ENCODE measurements at places on chromosomes 7 and 10. TPM values are rescaled to one million over a fixed set of nuclear protein-coding genes. Genes with fewer than 3 reads are reported as not detected.

The LRGUK gene
- 2.2 TPM for total RNA-seq

DNA sequence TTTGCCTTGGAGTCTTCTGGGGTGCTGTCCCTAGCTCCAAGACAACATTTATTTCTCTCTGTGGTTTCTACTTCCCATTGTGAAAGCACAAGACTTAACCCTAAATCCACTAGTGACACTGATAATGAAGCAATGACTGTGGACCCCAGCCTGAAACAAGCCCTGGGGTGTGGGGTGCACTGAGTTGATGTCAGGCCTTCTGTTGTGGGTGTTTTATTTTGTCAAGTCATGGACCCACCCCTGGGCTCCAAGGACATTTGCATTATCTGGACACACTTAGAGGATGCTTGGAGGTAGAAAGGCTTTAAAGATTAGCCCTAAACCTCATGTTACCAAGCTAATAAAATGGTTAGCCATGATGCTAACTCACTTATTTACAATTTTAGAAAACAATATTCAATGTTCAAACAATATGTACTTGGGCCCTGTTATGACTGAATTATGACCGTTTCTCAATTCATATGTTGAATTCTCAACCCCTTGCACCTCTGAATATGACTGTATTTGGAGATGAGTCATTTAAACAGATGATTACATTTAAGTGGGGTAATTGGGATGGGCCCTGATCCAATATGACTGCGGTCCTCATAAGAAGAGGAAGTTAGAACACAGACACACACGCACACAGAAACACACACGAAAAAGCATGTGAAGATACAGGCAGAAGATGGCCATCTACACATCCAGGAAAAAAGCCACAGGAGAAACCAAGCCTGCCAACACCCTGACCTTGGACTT lies 137.2 kb upstream of the IGFBP3 start:
- no peak for DNase-seq

DNA sequence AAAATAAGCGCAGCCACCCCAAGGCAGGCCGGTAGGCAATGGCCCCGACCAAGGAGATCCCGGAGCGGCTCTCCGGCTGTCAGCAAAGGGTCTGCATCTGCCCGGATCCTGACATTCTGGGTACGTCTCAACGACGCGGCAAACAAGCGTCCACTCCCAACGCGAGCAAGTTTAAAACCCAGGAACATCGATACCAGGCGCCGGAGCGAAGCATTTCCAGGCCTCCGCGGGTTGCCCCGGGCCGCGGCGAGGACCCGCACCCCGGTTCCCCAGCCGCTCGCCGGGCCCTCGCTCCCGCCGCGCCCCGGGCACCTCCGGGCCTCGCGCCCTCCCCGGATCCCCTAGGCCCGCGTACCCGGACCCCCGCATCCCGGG lies 453 bp downstream of the URGCP start:
- DNase-seq = peak; percentile 47

- DNase-seq = no peak
Observed at GRCh38 chr10:127556916-127557315, 7.8 kb downstream of the NPS start.

- DNase-seq = no peak
Observed at GRCh38 chr7:55163733-55164132, 144.9 kb downstream of the EGFR start.

DNA sequence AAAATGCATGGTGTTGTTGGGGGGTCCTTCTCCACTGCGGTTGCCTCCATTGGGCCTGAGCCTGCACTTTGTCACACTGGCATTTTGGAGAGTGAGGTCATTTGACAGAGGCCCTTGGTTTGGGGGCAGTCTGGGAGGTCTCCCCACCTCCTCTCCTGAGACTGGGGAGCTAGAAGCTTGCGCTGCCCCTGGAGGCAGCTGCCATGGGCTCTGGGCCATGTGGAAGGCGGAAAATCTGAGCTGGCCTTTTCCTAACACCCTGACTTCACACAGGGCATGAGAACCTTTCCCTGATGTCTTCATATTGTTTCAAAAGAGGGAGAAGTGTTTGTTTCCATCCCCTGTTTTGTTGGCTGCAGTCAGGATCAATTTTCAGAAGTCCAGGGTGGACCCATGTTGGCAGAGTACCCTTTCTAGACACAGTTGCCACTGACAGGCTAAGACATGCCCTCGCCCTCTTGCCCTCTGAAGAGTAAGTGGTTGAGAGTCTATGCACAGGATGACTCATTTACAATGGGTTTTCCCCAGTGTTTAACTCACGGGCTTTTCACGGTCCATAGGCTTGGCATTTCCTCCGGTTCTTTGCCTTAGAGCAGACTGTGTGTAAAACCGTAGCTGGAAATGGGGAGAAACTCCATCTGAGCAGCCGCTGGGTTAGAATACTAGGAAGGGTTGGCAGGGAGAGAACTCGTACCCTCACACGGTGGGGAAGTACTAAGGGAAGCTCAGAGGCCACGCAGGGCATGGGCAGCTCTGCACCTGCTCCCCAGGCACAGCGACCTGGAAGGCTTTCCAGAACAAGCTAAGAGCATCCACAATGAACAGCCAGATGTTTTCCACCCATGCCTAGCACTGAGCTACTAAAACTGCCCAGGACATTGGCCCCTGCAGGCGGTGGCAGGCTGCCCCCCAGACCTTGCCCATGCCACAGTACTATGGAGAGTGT lies 655.0 kb downstream of the SDK1 start:
- peak; percentile 52 for DNase-seq

DNA sequence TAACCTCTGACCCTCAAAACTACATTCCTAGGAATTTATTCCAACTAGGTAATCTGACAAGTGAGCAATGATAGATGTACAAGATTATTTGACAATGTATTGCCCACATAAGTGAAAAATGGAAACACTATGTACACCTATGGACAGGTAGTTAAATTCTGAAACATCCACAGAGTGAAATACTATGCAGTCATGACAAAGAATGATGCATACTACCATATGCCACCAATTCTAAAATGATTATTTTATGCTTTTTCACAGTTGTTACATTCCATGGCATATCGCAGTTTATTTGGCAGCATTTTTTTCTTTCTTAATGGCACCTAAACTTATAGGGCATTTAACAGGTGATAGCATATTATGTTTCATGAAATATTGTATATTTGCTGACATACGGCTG lies 20.1 kb upstream of the TNPO3 start:
- no peak for DNase-seq

DNA sequence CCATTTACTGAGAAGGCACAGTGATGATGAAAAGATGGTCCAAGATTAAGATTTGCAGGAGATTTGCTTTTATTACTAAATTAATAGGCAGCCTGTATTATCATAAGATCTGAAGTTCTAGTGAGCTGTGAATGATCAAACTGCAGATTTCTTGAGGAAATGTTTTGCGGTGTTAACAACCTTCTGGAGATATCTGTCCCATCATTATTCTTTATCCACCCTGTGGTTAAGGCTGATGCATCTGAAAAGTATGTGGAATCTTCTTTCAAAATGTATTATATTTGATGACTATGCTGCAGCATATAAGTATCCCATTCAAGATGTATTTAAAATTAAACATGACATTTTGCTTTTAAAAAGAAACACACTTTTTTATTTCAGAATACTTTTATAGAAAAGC lies 150.3 kb downstream of the POLR1F start:
- DNase-seq = no peak

The AASS gene
- total RNA-seq = 46.8 TPM

The UNCX gene
- not detected for total RNA-seq

The HYAL4 gene
- 0.23 TPM for total RNA-seq
